ENCODE measurements at places on chromosomes 3 and 15.

GRCh38 chr3:194658477-194659242 is 13.3 kb downstream of the LSG1 start:
- DNase-seq, result no peak

DNA sequence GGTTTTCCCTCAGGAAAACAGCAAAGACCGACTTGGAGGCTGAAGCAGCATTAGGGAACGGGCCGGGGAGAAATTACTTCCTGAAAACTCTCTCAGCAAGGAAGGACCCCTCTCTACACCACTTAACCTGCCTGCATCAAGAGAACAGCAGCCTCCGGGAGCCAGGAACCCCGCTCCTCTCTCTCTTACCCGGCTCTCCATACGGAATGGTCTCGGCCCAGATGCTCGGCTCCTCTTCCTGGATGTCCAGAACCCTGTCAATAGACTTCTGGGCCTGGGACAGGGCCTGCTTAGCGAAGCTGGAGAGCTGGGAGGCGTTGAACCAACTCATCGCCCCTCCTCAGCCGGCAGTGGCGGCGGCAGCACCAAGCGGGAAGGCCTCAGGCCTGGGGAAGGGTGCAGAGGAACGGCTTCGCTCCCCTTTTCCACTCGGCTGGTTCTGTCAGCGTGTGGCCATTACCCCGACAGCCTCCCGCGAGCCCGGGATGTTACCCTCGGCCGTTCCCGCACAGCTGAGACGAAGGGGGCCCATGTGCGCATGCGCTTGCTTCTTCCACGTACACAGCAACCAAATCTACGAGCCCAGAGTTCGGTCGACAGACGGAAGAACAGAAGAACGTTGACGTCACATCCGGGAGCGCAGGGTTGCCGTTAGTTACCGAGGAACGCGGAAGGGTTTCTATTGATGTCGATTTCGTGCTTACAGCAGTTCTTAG is at the start of gene TMF1:
TSS of gene TMF1 (minus strand) at position 578 of the 716 bp plus-strand sequence. CDS start at position 331, 247 bp downstream.
- peak; percentile 92 for DNase-seq

GRCh38 chr3:186665625-186666188 is at the start of gene HRG:
TSS of gene HRG (plus strand) at chr3:186666014. CDS start at chr3:186666032, 18 bp downstream.
- DNase-seq, result no peak

DNA sequence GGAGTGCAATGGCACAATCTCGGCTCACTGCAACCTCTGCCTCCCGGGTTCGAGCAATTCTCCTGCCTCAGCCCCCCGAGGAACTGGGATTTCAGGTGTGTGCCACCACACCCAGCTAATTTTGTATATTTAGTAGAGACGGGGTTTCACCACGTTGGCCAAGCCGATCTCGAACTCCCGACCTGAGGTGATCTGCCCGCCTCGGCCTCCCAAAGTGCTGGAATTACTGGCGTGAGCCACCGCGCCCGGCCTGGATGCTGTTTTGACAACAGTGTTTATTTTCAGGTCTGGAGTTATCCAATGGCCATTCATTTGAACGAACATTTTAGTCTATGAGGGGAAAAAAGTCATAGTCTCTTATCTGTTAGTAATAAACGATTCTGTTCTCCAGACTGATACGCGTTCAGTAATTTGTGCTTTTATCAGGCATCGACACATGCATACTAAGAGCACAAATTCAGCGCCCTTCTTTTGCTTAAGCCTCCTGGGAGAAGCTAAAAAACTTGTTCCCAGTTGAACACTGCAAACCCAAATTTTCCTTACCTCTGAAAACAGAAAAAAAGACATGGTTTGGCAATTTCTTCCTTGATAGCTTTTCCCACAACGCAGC is 1.3 kb downstream of the B3GALNT1 start:
- no peak for DNase-seq

DNA sequence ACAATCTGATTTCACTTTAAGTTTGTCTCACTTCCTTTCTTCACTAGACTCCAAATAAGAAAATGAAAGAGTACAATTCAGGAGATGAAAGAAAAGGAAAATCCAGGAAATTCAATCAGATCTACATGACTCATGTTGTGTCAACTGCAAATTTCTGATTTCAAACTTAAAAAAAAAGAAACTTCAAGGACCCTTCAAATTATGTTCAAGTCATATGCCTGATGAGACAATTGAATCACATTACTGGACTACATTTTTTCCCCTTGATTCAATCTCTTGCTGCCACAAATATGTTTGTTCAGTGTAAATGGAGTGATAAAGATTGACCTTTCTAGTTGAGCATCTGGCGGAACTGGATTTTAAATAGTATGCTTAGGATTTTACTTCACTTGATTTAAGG is 37.4 kb downstream of the FRMD5 start:
- DNase-seq, result peak; percentile 90

DNA sequence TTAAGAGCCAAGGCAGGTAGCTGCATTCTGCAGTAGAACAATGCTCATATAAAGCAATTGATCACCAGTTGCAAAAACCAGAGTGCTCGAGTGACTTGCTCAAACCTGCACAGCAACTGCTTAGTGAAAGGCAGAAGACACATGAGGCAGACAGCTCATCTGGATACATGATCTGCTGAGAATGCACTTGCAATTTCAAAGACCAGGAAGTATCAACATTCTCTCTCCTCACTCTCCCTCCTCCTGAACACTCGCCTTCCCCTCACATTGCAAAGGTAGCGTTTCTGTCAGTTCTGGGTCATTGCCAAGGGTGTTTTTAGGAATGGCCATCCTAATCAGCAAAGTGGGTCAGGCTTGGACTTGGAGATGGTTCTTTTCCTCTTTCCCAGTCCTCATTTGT is 61.0 kb downstream of the BFSP2 start:
- no peak for DNase-seq

GRCh38 chr15:57403017-57403416 is 26.7 kb downstream of the CGNL1 start:
- no peak for DNase-seq
